ENCODE measurements at places on chromosomes 6 and 20.

DNA sequence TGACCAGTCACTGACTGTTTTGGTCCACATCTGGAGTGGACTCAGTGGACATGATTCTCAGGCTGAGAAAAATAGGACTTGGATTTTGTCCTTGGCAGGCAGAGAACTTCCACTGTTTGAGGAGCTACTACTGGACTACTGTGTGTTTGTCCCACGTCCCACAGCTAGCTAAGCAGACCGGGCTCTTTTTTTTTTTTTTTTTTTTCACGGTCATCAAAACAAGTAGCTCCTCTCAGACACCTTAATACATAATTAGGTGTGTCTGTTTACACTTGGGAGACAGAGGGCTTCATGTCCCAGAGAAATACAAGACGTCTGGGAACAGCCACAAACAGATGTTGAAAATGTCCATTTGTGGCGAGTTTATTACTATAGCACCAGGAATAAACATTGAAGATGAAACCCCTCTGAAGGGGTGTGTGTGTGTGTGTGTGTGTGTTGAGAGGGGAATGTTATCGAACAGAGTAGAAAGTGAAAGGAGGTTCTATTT, 155.0 kb upstream of the SUPT3H start:
- DNase-seq = no peak

GRCh38 chr20:63482021-63482587, 9.6 kb upstream of the KCNQ2 start:
- DNase-seq = no peak

- DNase-seq = peak; percentile 9
Observed at GRCh38 chr6:47276377-47276776, 33.3 kb downstream of the TNFRSF21 start.

GRCh38 chr6:166940643-166941068, 15.7 kb downstream of the RNASET2 start:
- DNase-seq = no peak

DNA sequence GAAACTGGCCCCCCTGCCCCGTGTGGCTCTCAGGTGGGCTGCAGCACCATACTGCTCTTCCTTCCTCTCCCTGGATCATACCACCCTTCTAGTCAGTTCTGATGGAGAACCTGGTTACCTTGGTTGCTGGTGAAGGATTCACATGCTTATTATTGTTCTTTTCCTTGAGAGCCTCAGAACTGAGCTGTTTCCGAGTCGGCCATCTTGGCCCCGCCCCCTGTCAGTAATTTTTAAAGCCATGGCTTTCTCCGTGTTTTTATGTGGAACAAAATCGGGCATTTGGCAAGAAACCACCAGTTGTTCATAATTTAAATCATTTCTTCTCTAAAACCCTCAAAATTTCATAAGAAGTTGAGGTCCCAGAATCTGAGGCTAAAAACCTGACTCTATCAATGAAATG, 493.8 kb downstream of the NKAIN2 start:
- DNase-seq = no peak

DNA sequence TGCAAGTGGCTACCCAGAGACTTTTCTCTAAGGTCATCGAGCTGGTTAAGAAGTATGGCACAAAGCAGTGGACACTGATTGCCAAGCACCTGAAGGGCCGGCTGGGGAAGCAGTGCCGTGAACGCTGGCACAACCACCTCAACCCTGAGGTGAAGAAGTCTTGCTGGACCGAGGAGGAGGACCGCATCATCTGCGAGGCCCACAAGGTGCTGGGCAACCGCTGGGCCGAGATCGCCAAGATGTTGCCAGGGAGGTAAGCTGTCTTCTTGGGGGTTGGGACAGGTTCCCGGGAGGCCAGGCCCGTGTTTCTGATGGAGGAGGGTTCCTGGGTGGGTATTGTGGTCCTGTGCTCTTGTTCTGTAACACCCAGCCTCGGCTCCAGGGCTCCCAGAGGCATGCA, 19.9 kb downstream of the MYBL2 start:
- no peak for DNase-seq

- no peak for DNase-seq
Observed at GRCh38 chr6:71481801-71482200, 193.2 kb downstream of the OGFRL1 start.

GRCh38 chr6:148693882-148694484, 52.8 kb upstream of the UST start:
- DNase-seq = no peak

- DNase-seq = no peak
Observed at GRCh38 chr6:153962555-153962954, 76.5 kb upstream of the OPRM1 start.

DNA sequence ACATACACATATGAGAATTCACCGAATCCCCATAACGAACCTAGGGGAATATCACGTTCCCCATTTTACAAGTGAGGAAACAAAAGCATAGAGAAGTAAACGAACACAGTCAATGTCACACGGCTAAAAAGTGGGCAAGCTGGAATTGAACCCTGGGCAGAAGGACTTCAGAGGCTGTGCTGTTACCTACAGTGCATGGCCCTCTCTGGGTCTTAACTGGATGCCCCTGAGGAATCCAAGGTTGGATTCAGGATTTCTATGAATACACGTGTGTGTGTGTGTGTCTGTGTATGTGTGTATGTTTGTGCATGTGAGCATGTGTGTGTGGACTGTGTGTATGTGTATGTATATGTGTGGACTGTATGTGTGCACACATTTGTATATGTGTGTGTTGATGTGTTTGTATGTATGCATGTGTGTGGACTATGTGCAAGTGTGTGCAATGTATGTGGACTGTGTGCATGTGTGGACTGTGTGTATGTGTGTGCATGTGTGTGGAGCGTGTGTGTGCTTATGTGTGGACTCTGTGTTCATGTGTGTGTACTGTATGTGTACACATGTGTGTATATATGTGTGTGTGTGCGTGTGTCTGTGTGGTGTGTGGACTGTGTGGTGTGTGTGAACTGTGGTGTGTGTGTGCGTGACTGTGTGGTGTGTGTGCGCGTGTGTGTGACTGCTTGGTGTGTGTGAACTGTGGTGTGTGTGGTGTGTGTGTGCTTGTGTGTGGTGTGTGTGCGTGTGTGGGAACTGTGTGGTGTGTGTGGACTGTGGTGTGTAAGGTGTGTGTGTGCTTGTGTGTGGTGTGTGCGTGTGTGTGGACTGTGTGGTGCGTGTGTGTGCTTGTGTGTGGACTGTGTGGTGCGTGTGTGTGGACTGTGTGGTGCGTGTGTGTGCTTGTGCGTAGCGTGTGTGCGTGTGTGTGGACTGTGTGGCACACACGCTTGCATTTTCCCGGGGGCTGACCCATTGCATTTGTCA, 49.0 kb downstream of the HNF4A start:
- DNase-seq = no peak

GRCh38 chr6:137692806-137693205, 174.3 kb upstream of the TNFAIP3 start:
- no peak for DNase-seq

DNA sequence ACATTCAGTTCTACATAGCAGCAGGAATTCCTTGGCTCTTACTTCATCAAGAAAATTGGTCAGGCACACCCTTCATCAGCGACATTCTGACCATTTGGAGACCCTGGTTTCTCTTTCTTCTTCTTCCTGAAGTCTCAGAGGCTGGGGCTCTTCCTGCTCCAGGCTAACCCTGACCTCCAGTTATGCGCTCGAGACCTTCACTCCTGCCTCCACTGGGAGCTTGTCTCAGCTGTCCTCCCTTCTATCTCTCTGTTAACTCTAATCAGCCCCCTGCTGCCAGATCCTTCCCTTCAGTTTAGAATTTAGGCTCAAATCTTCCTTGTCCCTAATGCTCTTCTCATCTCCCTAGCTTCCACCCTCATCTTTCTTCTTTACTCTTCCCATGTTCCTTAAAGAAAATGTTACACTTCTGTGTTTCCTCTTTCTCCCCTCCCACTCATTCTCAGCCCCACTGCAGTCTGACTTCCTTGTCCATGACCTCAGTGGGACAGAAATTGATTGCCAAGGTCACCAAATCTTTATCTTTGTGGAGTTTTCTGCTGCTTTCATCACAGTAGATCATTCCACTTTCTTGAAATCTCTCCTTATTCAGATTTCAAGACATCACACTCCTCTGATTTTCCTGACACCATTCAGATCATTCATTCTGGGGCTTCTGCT, 8.4 kb upstream of the HLA-DOA start:
- DNase-seq = no peak

GRCh38 chr6:14458669-14459266, 341.2 kb downstream of the CD83 start:
- no peak for DNase-seq

- DNase-seq = no peak
Observed at GRCh38 chr6:155936551-155936950, 480.9 kb upstream of the NOX3 start.

GRCh38 chr20:53077373-53078205, 105.4 kb downstream of the TSHZ2 start:
- DNase-seq = no peak

DNA sequence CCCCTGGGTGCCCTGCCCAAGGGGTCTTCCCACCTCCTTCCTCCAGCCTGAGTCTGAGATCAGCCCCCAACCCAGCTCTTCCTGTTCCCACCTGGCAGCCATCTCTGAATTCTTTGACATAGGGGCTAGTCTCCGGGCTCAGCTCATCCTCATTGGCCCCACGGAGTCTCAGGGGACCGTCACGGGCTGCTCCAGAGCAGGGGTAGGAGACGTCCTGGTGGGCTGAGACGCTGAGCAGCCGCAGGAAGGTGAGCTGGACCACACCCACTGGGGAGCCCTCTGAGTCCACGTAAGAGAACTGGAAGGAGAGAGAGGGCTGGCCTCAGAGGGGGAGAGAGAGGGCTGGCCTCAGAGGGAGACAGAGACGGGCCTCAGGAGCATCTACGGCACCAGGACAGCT, 28.1 kb downstream of the COL11A2 start:
- no peak for DNase-seq

Data from DMS 273 treated with DMSO at 0.1 percent for 48 hours (cell line).